ENCODE measurements at places on chromosomes 4 and X. TPM values are rescaled to one million over a fixed set of nuclear protein-coding genes. Genes with fewer than 3 reads are reported as not detected.

DNA sequence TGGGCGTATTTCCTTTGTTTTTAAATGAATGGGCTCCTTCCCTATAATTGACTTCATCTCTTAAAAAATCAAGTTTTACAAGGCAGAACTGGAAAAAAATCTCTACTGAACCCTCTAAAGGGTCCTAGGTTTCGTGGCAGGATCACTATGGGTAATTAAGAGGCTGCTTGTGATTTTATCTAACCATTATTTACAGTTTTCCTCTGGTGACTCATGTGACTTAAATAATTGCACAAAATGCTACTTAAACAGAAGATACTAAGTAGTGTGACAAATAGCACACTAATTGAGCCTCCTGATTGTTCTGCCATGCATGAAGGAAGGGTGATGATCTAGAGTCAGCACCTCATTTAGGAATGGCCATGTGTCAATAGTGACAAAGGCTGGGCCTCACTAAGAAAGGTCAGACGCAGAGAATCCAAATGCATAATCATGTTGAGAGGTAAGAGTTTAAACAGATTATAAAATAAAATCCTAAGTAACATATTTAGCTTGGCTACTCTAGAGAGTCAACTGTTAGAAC is 35.5 kb downstream of the OFD1 start:
- no peak for DNase-seq
- peaks cover 30% of the 10 kb centered on the region for H3K36me3 ChIP-seq
- H3K4me1 ChIP-seq, result no peaks in the 10 kb centered on the region
- no peak overlapping the region for H3K4me3 ChIP-seq
- H3K27ac ChIP-seq, result no peak overlapping the region

DNA sequence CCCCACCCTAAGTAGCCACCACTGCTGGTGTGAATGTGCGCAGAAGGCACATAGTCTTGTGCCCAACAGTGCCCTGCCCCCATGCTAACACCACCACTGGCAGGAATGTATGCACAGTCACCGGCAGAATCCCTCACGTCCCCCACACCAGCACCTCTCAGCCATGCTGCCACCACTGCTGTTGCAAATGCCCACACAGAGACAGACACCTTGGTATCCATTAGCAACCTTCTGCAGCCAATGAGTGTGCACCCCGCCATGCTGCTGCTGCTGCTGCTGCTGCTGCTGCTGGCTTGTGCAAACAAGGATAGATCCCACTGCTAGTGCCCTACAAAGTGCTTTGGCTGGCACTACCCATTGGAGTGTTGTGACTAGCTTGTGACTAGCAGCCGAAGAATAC is 52.4 kb upstream of the MMAA start:
- no peak for DNase-seq
- no peaks in the 10 kb centered on the region for H3K4me1 ChIP-seq
- H3K27ac ChIP-seq, result no peak overlapping the region
- H3K36me3 ChIP-seq, result peaks cover 31% of the 10 kb centered on the region
- no peaks in the 10 kb centered on the region for H3K27me3 ChIP-seq

- H3K4me1 ChIP-seq, result no peaks in the 10 kb centered on the region
- DNase-seq, result no peak
- no peaks in the 10 kb centered on the region for H3K27me3 ChIP-seq
- peaks cover 38% of the 10 kb centered on the region for H3K36me3 ChIP-seq
- no peak overlapping the region for H3K27ac ChIP-seq
Measured at GRCh38 chr4:107682306-107682705, 37.7 kb downstream of the PAPSS1 start.

DNA sequence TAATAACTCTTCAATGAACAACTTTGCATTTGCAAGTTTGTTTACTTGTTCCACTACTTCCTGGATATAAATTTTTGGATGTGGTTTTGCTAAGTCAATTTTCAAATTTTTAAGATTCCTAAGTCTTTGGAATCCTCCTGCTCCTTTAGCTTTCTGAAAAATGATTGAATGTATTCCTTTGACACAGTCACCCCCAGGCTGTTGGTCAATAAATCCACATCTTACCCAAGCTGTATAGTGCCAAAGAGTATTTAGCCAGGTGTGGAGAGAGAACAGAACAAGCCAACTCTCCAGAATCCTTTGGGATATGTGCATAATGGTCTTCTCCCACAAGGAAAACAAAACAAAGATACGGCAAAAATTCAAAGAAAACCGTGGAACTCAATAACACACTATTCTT is 56.9 kb upstream of the INTU start:
- no peaks in the 10 kb centered on the region for H3K36me3 ChIP-seq
- H3K4me1 ChIP-seq, result no peaks in the 10 kb centered on the region
- H3K27ac ChIP-seq, result no peak overlapping the region
- no peaks in the 10 kb centered on the region for H3K27me3 ChIP-seq
- H3K4me3 ChIP-seq, result no peak overlapping the region

DNA sequence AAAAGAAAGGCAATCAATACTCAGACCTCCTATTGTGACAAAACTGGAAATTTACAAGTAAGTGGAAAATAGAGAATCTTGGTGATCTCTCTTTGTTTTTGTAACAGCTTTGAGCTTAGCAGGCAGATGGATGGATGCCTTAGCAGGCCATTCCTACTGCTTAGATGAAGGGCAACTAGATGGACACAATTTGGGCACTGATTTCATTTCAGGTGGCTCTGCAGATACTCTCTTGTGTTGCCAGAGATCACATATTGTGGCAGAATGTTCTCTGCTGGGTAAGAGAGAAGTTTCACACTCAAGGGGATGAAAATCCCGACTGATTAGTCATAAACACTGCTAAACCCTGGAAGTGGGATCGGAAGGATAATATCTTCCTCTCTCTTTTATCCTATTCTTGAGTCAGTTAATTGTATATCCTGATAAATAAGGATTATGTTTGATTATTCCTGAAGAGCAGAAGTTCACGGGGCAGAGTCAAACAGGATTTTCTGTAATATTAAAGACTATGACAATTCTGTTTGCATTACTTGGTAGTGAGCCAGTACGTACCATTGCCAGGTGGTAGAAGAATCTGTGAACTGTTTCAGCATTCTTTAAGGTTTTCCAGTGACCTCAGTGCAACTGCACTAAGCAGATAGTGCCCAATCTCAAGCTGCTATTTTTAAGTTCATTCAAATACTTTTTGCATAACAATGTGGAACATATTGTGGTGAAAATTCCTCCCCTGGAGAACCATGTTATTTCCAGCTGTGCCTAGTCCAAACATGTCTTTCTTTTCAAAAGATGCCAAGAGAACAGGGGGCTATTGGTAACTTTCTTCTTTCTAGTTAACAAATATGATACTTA is 974.3 kb downstream of the FSTL5 start:
- no peak for DNase-seq
- H3K27ac ChIP-seq, result no peak overlapping the region
- no peaks in the 10 kb centered on the region for H3K36me3 ChIP-seq
- no peaks in the 10 kb centered on the region for H3K27me3 ChIP-seq
- no peaks in the 10 kb centered on the region for H3K4me1 ChIP-seq

DNA sequence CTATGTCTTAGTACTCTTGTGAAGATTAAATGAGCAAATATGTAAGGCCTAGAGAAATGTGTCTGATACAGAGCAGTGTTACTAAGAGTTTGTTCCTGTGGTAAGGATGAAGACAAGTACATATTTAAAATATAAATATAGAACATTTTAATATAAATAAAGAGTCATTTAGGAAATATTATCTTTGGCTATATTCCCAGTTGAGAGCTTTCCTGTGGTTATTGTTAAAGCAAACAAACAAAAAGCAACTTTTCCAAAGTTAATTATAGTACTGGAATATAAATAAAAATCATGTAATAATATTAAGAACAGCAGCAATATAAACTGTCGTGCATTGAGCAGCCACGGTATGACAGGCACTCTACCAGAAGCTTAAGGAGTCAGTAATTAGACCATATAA is 472.5 kb downstream of the INPP4B start:
- H3K36me3 ChIP-seq, result peaks cover 3% of the 10 kb centered on the region
- no peak overlapping the region for H3K27ac ChIP-seq
- peaks cover 20% of the 10 kb centered on the region for H3K4me1 ChIP-seq
- DNase-seq, result no peak
- no peaks in the 10 kb centered on the region for H3K27me3 ChIP-seq

GRCh38 chr4:120685756-120686278 is 236.7 kb downstream of the PRDM5 start:
- H3K36me3 ChIP-seq, result peaks cover 5% of the 10 kb centered on the region
- no peak for DNase-seq
- no peaks in the 10 kb centered on the region for H3K27me3 ChIP-seq
- H3K27ac ChIP-seq, result no peak overlapping the region

The CLOCK gene
- 21.6 TPM for total RNA-seq

The TCEAL2 gene
- total RNA-seq, result 4.4 TPM

The XAGE2 gene
- total RNA-seq, result not detected

The JAKMIP1 gene
- 0.54 TPM for total RNA-seq
